ENCODE measurements at places on chromosomes 3 and 15.

DNA sequence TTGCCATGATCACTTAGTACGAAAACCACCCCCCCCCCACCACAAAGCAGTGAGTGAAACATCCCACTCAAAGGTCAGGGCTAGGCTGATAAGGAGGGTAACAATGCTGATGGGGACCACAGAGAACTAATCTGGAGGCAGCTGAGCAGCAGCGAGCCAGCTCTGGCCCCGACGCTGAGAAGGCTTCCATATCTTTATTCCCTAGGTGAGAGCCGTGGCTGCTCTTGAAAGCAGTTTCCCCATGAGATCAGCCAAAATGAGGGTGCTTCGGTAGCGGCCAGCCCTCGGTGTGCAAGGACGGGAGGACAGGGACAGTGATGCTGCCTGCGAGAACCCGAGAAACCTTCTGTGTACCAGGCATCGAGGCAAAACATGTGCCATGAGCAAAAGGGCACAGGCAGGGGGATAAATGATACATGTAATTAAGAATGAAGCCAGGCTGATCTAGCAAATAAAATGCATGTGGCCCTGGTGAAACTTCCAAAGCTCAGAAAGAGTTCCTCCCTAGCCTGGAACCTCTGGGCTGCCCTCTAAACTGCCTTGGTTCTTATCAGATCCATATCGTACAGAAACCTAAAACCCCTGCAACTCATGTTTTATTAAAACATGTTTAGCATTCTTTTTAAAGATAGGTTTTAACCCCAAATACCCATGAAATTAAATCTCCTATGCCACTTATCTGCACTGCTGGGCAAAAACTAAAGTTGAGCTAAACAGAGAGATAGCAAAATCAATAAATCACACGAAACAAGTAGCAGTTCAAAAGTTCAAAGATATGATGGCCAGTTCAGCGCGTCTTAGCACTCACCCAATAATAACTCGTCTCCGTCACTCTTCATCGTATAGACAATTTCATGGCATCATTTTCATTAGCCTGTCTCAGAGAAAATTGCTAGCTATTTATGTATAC is 337.3 kb downstream of the FOXP1 start:
- no peak for DNase-seq

- no peak for DNase-seq
Observed at GRCh38 chr15:25892126-25892525, 29.0 kb upstream of the ATP10A start.

GRCh38 chr3:535566-536416 is 339.2 kb downstream of the CHL1 start:
- DNase-seq, result no peak

GRCh38 chr15:25710184-25710583 is 152.9 kb downstream of the ATP10A start:
- no peak for DNase-seq

GRCh38 chr15:38421069-38421690 is 32.7 kb upstream of the FAM98B start:
- no peak for DNase-seq

DNA sequence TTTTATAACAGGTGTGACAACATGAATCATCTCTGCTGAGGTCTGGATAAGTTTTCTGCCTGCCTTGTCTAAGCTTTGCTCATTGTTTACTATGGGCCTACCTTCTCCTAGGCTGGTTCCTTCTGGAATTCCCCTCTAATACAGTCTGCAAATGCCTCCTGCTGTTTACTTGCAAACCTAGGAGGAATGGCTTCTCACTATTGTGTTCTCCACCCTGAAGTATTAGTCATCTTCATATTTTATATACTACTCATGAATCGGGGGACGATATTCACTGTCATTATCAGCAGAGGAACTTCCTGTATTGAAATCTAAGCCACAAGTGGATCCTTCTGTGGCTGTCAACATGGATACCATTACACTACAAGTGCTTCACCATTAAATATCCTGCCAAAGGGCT is 154.8 kb downstream of the PLCL2 start:
- no peak for DNase-seq

GRCh38 chr3:187925326-187925725 is 180.1 kb upstream of the BCL6 start:
- no peak for DNase-seq

GRCh38 chr15:45704329-45705249 is 69.8 kb downstream of the SQOR start:
- no peak for DNase-seq

DNA sequence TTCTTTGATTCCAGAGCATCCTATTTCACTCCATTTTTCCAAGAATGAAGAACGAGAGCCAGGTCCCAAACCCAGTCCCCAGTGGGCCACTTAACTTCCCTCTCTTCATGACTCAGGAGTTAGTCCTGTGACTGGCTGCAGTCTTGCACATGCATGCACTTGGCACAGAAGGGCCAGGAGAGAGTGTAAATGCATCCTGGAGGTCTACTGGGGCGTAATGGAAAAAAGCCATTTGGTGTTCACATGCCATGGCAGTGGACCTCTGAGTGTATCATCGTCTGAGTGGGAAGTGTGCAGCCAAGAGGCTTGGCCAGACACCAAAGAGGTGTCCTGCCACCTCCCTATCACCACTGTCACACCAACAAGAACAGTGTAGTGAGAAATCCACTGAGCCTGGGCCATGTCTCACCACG is 15.1 kb upstream of the RFTN1 start:
- no peak for DNase-seq

- no peak for DNase-seq
Observed at GRCh38 chr15:100308608-100309007, 33.2 kb downstream of the ADAMTS17 start.

DNA sequence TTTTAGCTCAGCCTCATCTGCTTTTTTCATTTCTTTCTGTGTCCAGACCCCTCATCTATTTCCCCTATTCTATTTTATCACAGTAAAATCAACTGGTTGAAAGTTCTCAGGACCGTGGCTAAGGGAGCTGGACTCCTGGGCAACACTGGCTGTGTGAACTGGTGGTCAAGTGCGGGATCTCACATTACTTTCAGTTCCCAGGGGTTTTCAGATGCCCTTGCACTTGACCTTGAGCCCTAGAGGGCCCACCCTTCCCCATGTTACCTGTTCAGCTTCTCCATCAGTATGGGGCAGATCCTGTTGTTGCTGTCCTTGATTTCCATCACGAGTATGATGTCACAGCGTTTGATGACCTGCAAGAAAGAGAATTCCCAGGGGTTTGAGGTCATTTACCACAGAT is 2.8 kb downstream of the DNASE1L3 start:
- DNase-seq, result no peak

GRCh38 chr15:26872206-26872605 is 5.3 kb downstream of the GABRA5 start:
- no peak for DNase-seq

DNA sequence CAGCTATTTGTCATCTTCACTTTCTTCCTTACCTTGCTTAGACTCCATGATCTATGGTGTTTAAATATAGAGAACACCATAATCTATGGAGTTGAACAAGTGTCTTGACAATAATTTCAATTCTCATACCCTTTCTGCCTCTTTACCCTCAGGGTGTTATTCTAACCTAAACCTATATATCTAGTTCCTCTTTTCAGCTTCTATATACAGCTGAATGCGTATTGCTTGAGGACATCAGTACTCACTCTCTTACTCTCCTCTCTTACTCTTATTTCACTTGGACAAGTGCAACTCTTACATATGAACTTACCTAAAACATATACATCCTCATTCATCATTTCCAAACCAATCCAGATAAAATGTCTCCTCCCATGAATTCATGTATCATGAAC is 187.1 kb downstream of the RAP2B start:
- DNase-seq, result no peak

GRCh38 chr15:63335543-63336240 is 46.0 kb downstream of the CA12 start:
- DNase-seq, result no peak
